ENCODE measurements at places on chromosomes 6 and 20. TPM values are rescaled to one million over a fixed set of nuclear protein-coding genes. Genes with fewer than 3 reads are reported as not detected.

DNA sequence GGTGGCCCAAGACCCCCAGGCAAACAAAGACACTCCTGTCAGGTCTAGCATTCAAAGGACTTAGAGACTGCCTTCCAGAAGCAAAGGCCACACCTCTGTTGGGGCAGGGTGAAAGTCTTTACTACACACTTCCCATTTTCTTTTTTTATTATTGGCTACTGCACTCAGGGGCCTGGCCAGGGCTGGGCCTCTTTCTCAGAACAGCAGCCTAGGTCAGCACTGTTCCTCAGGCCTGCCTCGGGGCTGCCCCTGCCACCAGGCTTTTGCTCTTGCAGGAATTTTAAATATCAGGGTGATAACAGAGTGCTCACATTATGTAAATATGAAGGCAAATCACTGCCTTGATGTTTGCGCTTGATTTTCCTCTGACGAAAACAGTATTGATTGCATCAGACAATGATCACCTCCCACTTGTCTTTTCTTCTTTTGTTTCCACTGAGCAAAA, 18.5 kb downstream of the GSTA4 start:
- no peak for DNase-seq

KIF25 gene
- not detected for polyA plus RNA-seq

GNMT gene
- 0.06 TPM for polyA plus RNA-seq

DNA sequence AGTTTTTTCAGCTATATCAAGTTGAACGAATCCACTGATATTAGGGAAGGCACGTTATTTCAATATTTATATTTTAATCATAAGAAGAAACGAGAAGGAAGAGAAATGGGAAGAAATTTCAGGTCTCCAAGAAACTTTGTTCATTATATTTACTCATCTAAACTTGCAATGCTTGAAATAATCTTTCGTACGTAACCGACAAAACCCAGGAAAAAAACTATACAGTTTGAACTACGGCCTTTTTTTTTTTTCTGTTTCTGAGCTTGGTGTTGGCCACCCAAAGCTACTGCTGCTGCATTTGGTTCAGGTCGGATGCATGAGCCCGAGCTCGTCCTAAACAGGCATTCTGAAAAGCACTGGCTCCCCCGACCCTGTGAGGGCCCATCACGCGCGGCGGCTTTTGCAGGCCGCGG, 548 bp downstream of the PERP start:
- DNase-seq = no peak

DNA sequence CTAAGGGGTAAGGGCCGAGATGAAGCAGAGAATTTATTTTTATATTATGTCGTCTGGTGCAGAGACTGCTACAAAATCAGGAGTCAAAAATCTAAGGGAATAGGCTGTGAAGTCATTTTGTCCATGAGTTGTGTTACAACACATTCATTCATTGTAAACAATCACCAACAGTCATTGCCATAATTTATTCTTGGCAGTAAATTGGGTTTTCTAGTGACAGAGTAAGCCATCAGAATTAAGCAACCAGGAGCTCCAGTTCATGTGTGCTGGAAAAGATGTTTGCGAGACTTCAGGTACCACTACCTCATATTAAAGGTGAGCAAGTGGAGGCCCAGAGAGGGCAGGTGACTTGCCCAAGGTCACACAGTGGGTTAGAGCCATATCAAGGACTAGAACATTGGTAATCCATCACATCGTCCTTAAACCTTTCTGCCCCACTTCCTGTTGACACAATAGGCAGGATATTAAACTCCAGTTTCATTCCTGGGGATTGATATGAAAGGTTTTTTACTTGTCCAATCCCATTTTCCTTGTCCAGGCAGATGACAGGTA, 46.0 kb downstream of the E2F3 start:
- DNase-seq = peak; percentile 49

DNA sequence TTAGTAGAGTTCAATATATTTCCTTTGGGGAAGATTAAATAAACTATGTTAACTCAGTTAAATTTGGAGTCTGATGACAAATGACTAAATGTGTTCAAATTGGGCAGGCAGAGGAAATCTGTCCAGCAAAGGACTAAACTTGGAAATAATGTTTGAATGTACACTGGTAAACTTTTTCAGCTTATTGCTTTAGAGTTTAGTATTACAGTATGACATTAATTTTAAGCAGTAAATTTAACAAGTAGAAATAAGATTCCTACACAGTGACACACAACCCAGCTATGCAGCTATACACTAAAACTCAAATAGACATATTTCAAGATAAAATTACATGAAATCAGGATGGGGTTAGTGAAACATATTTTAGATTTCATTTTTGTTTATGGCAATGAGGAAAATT, 42.6 kb upstream of the HDGFL1 start:
- peak; percentile 40 for DNase-seq

SGK2 gene
- 0.05 TPM for polyA plus RNA-seq

- no peak for DNase-seq
These were observed 2.1 kb upstream of the CHRNA4 start for GRCh38 chr20:63363013-63363957.

GRCh38 chr20:48758206-48758820, 69.5 kb downstream of the PREX1 start:
- no peak for DNase-seq

GRCh38 chr20:41897708-41898107, 279.5 kb upstream of the CHD6 start:
- DNase-seq = no peak

GNRH2 gene
- not detected for polyA plus RNA-seq

IL17F gene
- polyA plus RNA-seq = not detected

COL11A2 gene
- polyA plus RNA-seq = 0.06 TPM

PSORS1C2 gene
- not detected for polyA plus RNA-seq

DNA sequence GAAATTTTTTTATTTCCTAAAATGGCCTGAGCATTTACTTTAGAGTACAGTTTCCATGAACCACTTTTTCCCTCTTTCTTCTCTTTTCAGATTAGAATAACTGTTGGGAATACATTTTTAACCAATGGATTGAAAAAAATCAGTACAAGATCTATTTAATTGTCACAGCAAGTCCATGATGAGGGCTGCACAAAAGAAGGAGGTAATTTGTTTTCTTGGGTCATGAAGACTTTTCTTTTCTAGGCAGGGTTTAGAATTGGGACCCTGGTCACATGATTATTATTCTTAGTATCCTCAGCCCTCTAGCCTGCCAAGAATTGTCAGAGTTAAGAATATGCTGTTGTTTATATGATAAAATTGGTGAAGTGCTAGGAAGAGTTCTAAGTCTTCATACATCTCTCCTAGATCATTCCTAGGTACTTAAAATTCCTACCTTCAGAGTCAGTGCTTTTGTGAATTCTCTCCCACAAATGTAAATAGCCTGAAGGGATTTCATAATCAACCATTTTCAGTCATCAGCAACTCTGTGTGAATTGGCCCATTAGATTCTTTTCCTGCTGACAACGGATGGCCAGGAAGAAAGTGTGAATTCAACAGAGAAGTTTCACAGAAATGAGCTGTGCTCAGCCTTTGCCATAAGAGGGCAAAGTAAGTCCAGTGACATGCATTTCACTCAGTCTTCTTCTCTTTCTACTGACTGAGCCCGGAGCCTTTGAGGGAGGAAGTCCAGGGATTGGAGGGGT, 32.4 kb upstream of the TPBG start:
- DNase-seq = peak; percentile 61

DNA sequence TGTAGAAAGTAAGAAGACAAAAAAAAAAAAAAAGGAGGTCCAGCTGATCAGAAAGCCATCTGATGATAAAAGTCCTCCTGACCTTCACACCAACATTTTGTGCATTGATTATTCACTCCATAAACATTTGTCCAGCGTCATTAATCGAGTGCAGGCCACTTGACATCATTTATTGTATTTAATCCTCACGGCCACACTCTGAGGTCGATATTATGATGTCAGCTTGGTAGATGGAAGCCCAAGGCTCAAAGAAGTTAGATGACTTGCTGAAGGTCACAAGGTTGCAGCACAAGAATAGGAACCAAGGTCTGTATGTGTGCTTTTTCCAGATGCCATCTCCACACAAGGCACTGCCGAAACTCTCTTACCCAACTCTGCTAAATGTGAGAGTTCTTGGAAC, 328.4 kb downstream of the KIF16B start:
- DNase-seq = no peak

CCNC gene
- polyA plus RNA-seq = 39.9 TPM

GRCh38 chr6:112038268-112038667, 15.6 kb upstream of the CCN6 start:
- DNase-seq = no peak

Data from fibroblast of lung (primary cell).